ENCODE measurements at places on chromosomes 16 and 17. TPM values are rescaled to one million over a fixed set of nuclear protein-coding genes. Genes with fewer than 3 reads are reported as not detected.

ANKRD13B gene
- total RNA-seq = 49.8 TPM

SIAH1 gene
- total RNA-seq = 13.5 TPM

C17orf50 gene
- not detected for total RNA-seq

ASGR2 gene
- total RNA-seq = not detected

NT5M gene
- 8.1 TPM for total RNA-seq

SLC35G6 gene
- total RNA-seq = not detected

MYCBPAP gene
- 3.5 TPM for total RNA-seq

SLFN12L gene
- 44.8 TPM for total RNA-seq

EFNB3 gene
- not detected for total RNA-seq

SLC39A11 gene
- 26.1 TPM for total RNA-seq

ABR gene
- 66.4 TPM for total RNA-seq

SLX1B gene
- 49.2 TPM for total RNA-seq

ABCA10 gene
- 0.24 TPM for total RNA-seq

COL1A1 gene
- 2.0 TPM for total RNA-seq

Data from activated CD4-positive, alpha-beta T cell treated with anti-CD3 and anti-CD28 coated beads, Interleukin-2, amount 10 ng/mL, durations not matched to agents 24 days and 14 days (primary cell).